Heart right ventricle (tissue), 16 donors: ENCODE measurements at places on chromosomes 13 and 19. TPM values are rescaled to one million over a fixed set of nuclear protein-coding genes. Genes with fewer than 3 reads are reported as not detected.
A peak's percentile ranks its signal among the peaks of the same experiment; 100 is the strongest.

GRCh38 chr13:40793339-40793738, 3.9 kb downstream of the SLC25A15 start:
- no peak overlapping the region for H3K27ac ChIP-seq
- H3K36me3 ChIP-seq = no peaks in the 10 kb centered on the region
- H3K4me3 ChIP-seq = no peak overlapping the region
- no peaks in the 10 kb centered on the region for H3K27me3 ChIP-seq

DNA sequence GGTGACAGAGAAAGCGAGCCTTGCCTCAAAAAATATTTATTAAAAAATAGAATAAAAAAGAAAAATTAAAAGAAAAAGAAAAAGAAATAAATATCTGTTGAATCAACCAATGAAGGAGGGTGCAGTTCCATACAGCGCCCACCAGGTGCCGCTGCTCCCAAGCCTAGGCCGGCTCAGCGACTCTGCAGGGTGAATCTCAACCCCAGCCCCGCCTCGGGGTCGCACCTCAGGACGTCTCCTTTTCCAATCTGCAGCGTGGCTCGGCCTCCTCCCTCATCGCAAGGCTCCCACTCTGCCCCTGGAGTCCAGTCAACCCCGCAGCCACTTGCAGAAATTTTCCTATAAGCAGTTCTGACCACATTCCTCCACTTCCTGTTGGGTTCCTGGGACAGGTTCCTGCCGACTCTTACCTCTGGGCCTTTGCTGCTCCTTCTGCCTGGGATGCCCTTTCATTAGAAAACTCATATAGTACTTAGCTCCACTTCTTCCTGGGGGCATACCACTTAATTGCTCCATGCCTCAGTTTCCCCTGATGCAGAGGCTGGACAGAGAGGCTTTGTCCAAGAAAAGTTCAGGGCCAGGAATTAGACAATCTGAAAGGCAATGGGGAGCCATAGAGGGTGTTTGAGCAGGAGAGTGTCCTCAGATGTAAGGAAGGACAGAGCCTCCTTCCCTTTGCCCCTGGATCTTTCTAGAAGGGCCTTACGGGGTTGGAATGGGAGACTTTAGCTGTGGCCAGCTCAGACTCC, 24.3 kb downstream of the NFILZ start:
- H3K4me1 ChIP-seq = peaks cover 6% of the 10 kb centered on the region
- H3K36me3 ChIP-seq = no peaks in the 10 kb centered on the region
- DNase-seq = peak; percentile 58
- H3K27me3 ChIP-seq = no peaks in the 10 kb centered on the region

DNA sequence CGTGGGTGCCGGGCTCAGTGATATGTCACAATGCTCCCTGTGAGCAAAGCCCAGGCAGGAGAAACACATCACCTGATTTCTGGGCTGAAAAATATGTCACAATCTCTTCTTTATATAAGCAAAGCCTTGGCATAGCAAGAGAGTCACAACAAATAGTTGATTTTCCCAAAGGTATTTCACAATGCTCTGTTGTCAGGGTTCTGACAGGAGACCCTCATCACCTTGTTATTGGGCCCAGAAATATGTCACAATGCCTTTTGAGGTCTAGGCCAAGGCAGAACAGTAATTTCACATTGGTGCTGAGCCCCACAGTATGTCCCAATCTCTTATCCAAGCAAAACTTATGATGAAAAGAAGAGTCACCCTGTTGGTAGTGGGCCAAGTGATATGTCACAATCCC, 125.7 kb downstream of the ZNF675 start:
- H3K4me3 ChIP-seq = no peak overlapping the region
- no peak for DNase-seq
- no peaks in the 10 kb centered on the region for H3K4me1 ChIP-seq
- no peaks in the 10 kb centered on the region for H3K27me3 ChIP-seq

DNA sequence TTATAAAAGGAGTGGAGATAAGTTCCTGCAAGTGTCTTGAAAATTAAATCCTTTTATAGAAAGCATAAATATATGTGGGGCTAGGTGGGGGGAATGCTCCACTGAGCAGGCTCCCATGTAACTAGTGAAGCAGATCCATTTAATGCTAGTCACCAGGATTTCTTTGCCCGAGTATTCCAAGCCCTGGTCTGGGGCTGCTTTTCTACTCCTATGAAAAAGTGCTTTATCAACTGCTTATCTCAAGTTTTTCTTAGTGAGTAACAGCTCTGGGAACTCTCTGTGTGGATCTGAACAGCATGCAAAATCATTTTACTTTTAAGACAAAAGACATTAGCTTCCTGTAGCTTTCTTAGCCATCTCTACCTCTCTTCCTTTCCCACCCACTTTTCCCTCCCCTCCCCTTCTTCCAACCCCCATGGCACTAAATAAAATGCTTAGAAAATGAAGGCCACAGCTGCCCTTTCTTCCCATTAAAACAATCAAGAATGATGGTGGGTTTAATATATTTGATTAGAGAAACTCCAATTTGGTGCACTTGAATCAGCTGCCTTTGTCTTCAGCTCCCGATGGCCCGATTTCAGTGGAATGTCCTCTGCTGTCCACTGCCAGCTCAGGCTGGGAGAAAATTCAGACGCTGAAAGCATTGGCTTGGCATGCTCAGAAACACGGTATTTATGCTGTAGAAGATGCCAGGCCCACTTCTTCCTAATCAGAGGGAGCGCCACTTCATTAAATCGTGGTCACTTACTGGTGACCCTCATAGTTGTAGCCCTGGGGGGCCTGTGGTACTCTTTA, 475.1 kb downstream of the FOXO1 start:
- no peaks in the 10 kb centered on the region for H3K27me3 ChIP-seq
- peak overlapping the region; percentile 54 for H3K27ac ChIP-seq
- H3K4me3 ChIP-seq = no peak overlapping the region
- H3K36me3 ChIP-seq = no peaks in the 10 kb centered on the region

GRCh38 chr13:82879921-82880320, 1002.4 kb downstream of the SLITRK1 start:
- H3K4me1 ChIP-seq = no peaks in the 10 kb centered on the region
- no peak overlapping the region for H3K4me3 ChIP-seq
- no peak overlapping the region for H3K27ac ChIP-seq
- no peaks in the 10 kb centered on the region for H3K27me3 ChIP-seq
- no peaks in the 10 kb centered on the region for H3K36me3 ChIP-seq

DNA sequence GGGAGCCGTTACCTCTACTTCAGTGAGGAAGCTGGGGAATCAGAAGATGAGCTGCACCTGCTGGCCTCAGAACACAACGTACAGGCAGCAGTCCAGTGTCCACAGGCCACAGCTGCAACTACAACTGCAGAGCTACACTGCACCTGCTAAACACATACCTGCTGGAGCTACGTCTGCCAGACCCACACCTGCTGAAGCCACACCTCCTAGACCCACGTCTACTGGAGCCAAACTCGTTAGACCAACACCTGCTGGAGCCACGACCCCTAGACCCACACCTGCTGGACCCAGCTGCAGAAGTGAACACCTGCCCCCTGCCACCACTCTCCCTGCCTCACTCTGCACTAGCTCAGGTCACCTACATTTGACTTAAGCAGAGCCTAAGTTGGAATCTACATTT, 169.9 kb downstream of the USP12 start:
- H3K27me3 ChIP-seq = no peaks in the 10 kb centered on the region
- H3K27ac ChIP-seq = no peak overlapping the region
- no peak for DNase-seq
- H3K4me3 ChIP-seq = no peak overlapping the region

CA11 gene
- 4.0 TPM for total RNA-seq

CCL25 gene
- not detected for total RNA-seq

PPFIA3 gene
- 6.5 TPM for total RNA-seq

ZNF20 gene
- total RNA-seq = 0.97 TPM
